ENCODE measurements at places on chromosomes 2 and 18.
A peak's percentile ranks its signal among the peaks of the same experiment; 100 is the strongest.

- no peak for DNase-seq
Measured at GRCh38 chr2:119252186-119253113, 28.8 kb downstream of the STEAP3 start.

DNA sequence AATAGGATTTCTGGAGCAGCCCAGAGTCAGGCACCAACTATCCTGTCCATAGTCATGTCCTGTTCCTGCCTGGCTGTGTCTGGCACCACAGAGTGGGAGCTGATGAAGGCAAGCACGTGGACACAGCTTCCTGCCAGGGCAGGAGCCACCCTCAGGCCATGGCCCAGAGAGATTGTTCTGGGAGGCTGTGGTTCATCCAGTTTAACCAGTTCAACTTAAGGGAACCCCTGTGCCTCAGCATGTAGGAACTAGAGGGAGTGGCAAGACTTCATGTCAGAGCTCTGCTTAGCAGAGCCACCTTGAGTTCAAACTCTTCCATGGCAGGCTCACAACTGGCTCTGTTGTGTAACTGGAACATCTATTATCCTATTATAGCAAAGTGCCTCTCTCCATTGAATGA lies 73.2 kb upstream of the NCKAP5 start:
- DNase-seq: no peak

GRCh38 chr2:16554060-16554583 lies 111.5 kb downstream of the CYRIA start:
- DNase-seq: no peak

- DNase-seq: no peak
Measured at GRCh38 chr18:74023220-74023619, 124.4 kb downstream of the FBXO15 start.

GRCh38 chr2:172846551-172846950 lies 110.9 kb downstream of the RAPGEF4 start:
- no peak for DNase-seq

DNA sequence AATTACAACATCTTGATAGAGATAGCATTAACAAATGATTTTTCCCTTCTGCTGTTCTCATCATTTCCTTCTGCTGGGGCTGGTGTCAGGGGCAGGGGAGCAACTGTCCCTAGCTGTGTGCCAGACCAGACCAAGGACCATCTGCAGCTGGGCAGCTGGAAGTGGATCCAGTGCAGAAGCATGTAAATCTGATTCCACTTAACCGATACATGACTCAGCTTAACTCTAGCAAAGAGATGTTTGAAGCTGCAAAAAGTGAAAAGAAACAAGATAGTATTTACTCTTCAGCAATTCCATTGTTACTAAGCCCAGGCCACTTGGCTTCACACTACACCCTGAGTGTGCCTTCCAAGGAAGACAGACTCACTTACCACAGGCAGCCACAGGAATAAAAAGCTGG lies 151.1 kb downstream of the GALNT1 start:
- no peak for DNase-seq

DNA sequence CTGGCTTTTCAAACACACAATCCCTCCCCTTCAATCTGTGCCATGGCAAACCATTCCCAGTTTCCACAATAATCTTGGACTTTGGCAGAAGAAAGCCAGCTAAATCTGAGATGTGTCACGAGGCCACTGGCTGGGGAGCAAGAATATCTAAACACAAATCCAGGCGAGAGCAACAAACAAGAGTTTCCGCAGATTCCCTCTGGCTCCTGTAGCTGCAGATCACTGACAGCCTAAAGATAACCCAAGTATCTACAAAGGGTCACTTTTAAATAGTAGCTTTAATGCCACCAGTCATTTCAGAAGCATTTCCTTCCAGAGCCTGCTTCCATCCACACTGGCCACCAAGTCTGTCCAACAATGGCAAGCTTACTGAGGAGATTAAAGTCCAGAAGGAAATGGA lies 86.9 kb downstream of the ACVR1 start:
- DNase-seq: no peak

GRCh38 chr2:117339980-117340379 lies 474.5 kb upstream of the DDX18 start:
- no peak for DNase-seq

DNA sequence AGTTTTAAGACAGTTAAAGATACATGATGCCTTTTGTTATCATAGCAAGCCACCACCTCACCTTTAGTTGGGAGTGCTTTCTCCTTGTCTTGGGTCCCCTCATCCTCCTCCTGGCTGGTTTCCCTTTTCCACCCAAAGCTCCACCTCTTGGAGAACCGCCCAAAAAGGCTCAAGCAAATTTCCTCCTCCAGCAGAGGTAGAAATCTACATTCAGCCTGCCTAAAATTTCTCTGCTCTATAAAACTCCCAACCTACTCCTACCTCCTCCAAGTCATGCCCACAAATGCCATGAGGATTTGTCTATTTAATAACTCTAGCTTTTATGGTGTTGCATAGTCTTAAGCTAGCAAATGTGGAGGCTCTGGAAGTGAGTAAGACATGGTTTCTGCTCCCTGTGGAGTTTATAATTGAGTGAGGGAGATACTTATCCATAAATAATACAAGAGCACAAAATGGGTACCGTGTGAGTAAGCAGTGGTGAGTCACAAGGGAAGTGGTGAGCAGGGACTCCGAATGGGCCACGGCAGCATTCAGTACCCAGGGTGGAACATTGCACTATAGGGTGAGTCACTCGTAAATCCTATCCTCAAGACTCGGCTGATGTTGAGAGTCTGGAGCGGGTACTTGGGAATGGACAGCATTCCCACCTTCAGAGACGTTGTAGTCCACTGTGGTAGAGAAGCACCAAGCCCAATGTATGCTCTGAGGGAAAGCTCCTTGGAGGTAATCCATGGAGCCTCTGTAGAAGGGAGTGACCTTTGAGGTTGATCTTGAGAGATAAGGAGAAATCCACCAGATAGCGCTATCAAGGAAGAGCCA lies 146.3 kb downstream of the RTN4 start:
- DNase-seq: peak; percentile 48

- no peak for DNase-seq
Measured at GRCh38 chr2:12951657-12951973, 234.9 kb downstream of the TRIB2 start.

Measured in naive thymus-derived CD4-positive, alpha-beta T cell (primary cell).